NCI-H748 treated with DMSO at 0.1 percent for 48 hours (cell line): ENCODE measurements at places on chromosomes 16 and 17.

DNA sequence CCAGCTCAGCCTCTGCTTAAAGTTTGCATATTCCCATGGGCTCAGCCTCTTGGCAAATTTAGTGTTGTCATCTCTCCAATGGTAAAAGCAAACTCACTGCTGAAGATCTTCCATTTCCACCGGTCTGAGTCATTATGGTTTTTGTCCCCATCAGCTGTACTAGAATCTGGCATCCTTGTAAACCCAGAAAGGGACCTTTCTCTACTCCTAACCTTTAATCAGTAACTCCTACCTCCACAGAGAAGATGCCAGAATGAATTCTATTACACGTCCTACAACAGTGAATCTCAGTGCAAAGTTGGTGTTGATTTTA, 45.8 kb downstream of the ZNF652 start:
- DNase-seq, result no peak

DNA sequence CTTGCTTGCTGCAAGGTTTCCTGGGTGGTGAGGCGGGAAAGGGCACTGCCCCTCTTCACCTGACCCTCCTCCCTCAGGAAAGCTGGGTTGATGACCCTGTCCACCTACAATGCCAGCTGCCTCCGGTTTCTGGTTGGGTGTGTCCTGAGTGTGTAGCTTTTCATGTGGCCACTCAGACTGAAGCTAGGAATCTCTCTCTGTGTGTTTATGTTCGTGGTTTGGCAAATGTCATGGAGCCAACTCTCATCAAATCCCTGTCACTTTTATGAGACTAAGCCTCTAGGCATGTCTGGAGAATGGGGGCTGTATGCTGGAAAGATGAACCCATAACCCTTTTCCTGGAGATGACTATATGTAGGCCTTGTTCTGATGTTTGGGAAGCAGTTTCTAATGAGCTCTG, 17.1 kb downstream of the PLEKHG4 start:
- no peak for DNase-seq

GRCh38 chr16:85856079-85856478, 42.9 kb upstream of the IRF8 start:
- DNase-seq, result no peak

DNA sequence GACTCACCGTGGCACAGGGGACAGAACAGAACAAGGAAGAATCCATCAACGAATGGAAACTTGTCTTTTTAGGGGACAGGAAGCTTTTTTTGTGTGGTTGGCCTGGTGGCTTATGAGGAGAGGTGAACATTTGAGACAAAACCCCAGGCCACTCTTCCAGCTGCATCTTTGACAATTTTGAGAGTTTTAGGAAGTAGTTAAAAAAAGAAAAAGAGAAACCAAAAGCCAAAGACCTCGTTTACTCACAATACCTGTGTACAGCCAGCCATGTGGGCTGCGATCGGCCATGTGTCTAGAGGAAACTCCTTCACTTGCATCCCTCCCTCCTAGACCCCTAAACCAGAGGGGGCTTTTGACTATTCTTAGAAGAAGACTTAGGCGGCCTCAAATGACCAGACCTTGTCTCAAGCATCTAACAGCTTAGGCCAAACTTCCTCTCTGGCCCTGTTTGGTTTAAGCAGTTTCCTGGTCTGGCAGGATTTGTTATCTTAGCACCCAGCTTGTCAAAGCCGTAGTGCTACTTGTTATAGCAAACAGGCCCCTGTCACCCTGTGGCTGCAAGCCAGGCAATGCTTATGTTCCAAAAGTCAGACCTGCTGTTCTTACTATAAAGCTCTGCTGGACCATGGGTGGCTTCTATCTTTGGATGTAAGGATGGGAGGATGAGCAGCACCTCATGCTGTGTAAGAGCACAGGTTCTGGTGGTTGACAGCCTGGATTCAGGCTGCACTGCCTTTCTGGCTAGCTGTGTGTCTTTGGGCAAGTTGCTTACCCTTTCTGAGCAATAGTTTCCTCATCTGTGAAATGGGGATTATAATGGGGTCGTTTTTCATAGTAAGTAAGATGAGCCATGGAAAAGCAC, 17.7 kb downstream of the KSR1 start:
- DNase-seq, result no peak

DNA sequence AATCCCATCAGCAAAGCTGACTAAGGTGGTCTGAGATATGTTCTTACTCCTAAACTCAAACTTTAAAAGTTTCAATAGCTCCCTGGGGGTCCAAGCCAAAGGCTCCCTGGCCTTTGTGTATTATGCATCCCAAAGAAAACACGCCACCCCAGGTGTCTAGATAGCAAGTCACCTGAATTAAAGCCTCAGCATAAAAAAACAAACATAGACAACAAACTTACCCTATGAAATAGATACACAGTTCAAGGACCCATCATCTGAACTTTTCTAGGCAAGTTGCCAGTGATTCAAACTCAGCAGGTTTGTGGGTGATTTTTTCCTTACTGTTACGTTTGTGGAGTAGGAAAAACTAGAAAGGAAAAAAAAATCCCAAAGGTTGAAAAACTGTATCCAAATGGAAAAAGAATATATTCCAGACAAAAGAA, 12.5 kb downstream of the CMTM3 start:
- no peak for DNase-seq

- DNase-seq, result peak; percentile 81
Observed at GRCh38 chr16:75464122-75464918, at the start of gene TMEM170A. TMEM170A (minus strand) TSS chr16:75464689; CDS start chr16:75464600, 89 bp downstream.

DNA sequence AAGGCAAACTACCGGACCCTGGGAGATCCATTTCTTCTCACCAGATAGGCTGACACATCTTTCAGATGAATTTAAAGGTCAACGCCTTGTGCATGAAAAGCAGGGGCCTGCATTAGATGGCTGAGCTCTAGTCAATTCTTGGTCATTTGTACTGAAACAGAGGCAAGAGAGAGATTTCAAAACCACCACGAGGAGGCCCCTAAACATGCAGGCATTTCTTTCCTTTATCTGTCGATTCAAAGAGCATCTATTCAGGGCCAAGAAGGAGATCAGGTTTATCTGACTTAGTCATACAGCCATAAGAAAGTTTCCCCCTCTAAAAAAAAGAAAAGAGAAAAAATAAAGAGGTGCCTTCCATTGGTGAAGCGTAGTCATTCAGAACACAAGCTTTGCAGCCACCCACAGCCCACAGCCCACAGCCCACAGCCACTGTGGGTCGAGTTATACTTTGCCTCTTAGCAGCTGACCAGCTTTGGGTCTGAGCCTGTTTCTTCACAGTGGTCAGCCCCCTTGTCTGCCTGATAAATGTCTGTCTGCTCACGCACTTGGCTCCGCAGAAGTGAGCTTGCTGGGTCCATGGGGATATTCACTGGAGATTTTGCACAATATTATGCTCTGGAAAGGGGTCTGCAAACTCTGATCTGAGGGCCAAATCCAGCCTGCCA, 207.5 kb downstream of the CDH13 start:
- no peak for DNase-seq

DNA sequence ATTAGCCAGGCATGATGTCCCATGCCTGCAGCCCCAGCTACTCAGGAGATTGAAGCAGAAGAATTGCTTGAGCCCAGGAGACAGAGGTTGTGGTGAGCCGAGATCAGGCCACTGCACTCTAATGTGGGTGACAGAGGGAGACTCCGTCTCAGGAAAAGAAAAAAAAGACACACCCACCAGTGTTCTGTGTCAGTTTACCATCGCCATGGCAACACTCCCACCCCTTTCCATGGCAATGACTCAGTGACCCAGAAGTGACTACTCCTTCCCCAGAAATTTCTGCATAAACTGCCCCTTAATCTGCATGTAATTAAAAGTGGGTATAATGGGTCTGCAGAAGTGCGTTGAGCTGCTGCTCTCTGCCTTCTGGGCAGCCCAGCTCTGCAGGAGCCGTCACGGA, 4.0 kb upstream of the ZC3H18 start:
- no peak for DNase-seq
